ENCODE measurements at places on chromosomes 7 and 10. TPM values are rescaled to one million over a fixed set of nuclear protein-coding genes. Genes with fewer than 3 reads are reported as not detected.

The RBP4 gene
- total RNA-seq, result 5.1 TPM

The HOXA7 gene
- total RNA-seq, result 4.7 TPM

The SFTPA2 gene
- total RNA-seq, result not detected

The GPER1 gene
- total RNA-seq, result 0.86 TPM

The AKR1D1 gene
- not detected for total RNA-seq

The WDR86 gene
- not detected for total RNA-seq

The ERV3-1 gene
- total RNA-seq, result 4.0 TPM

The LRRC17 gene
- not detected for total RNA-seq

The TCF7L2 gene
- total RNA-seq, result 16.4 TPM

The CNNM2 gene
- 5.3 TPM for total RNA-seq

The MYOF gene
- total RNA-seq, result 241 TPM

The UPK3B gene
- 18.7 TPM for total RNA-seq

The SLC18A2 gene
- not detected for total RNA-seq

The RBAK gene
- total RNA-seq, result 7.8 TPM

The NANOS1 gene
- total RNA-seq, result 2.8 TPM

The FZD1 gene
- total RNA-seq, result 2.2 TPM

The PGAM1 gene
- total RNA-seq, result 610 TPM

The ABCB1 gene
- total RNA-seq, result not detected

The PTF1A gene
- not detected for total RNA-seq

The NXPH1 gene
- not detected for total RNA-seq

The TMEM273 gene
- total RNA-seq, result not detected

The APBB1IP gene
- total RNA-seq, result 8.5 TPM
